ENCODE measurements at places on chromosomes 2 and 18. TPM values are rescaled to one million over a fixed set of nuclear protein-coding genes. Genes with fewer than 3 reads are reported as not detected.

DNA sequence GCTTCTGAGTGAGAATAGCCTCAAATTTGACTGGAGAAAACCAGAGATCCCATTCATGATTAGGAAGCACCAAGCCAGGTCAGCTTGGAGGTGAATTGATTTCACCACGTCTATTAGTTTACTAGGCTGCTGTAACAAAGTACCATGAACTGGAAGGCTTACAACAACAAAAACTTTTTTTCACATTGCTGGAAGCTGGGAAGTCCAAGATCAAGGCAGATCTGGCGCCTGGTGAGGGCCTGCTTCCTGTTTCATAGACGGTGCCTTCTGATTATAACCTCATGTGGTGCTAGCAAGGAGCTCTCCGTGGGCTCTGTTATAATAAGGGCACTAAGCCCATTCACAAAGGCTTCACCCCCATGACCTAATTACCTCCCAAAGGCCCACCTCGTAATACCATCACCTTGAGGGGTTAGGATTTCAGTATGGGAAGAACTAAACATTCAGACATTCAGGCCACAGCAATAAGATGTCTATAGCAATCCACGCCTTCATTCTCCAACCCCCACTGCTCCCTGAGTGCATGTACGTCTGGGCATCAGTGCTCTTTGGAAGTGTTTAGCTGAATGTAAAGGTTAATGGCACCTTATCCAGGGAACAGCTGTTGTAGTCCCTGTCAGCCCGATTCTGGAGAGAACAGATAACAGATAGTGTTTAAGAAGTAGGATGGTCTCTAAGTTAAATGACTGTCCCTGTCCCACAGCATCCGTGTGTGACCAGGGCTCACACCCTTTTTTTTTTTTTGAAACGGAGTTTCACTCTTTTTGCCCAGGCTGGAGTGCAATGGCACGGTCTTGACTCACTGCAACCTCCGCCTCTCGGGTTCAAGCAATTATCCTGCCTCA lies 89.2 kb downstream of the SOCS6 start:
- DNase-seq, result no peak

GRCh38 chr2:160968183-160968582 lies 192.0 kb upstream of the TANK start:
- no peak for DNase-seq

DNA sequence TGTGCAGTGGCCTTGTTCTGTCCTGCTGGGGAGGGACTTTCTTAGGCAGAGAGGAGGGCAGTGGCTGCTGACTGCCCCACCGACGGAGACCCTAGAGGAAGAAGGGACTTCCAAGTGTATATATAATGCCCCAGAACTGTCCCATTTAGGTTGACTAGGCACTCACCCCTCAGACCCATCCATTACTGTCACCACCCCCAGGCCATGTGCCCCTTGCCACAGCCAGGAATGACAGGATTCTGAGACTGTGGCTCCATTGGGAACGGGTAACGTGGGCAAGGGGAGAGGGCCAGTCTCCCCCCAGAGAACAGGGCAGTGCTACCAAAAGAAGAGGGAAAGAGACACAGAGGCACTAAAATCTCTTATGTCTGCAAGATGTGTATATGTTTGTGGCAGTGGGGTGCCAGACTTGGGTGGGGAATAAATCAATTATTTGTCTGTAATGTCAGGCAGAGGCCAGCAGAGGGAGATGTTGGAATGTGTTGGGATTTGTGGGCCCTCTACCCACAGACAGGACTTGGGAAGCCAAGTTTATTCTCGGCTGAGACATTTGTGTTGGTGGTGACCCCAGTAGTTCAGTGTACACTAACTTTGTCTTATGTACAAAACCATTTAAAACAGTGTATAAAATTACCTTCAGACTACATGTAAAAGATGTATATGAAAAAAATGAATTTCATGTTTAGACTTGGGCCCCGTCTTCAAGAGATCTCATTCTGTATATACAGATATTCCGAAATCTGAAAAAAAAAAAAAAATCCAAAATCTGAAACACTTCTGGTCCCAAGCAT lies 24.0 kb upstream of the TMEM37 start:
- no peak for DNase-seq

DNA sequence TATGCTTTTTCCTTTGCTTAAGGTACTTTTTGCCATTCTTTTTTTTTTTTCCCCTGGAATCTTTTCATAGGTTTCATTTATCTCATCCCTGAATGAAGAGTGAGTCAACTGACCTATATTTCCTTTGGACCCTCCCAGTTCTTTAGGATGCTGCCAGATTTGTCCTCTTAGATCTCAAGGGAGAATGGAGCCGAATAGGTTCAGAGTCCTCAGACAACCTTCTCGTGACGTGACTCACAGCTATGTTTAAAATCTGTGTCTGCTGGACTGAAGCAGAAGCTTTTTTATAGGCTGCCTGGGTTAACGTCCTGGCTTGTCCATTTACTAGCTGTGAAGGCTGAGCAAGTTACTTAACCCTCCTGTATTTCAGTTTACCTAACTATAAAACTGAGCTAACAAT lies 358.6 kb downstream of the DLGAP1 start:
- DNase-seq, result no peak

- no peak for DNase-seq
Observed at GRCh38 chr2:40680547-40680946, 228.7 kb upstream of the SLC8A1 start.

DNA sequence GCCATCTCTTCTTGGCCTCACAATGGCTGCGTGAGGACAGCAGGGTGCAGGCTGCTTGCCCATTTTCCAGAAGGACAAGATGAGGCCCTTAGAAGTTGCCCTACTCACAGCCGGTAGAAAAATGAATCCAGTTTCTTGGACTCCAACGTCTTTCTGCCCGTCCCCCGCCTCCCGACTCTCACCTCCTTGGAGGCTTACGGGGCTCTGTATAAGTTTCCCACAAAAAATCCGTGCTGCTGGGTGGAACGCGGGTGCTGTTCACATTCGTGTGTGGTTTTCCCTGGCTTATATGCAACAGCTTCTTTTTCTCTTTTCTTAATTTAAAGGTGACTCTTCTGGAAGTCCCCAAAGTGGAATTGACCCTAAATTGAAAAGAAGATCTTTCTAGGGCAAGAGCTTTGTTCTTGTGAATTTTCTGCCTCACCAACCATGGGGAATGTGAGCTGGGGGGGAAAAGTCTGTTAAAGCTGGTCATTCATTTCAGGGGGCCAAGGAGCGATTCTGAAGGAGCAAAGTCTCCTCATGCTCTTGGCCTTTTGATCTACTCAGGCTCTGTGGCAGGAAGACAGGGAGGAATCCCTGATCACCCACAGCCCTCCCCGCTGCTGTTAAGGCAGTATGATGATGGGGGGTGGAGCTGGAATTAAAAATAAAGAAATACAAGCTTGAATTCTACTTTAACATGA lies 51.3 kb downstream of the DDX1 start:
- DNase-seq, result no peak

DNA sequence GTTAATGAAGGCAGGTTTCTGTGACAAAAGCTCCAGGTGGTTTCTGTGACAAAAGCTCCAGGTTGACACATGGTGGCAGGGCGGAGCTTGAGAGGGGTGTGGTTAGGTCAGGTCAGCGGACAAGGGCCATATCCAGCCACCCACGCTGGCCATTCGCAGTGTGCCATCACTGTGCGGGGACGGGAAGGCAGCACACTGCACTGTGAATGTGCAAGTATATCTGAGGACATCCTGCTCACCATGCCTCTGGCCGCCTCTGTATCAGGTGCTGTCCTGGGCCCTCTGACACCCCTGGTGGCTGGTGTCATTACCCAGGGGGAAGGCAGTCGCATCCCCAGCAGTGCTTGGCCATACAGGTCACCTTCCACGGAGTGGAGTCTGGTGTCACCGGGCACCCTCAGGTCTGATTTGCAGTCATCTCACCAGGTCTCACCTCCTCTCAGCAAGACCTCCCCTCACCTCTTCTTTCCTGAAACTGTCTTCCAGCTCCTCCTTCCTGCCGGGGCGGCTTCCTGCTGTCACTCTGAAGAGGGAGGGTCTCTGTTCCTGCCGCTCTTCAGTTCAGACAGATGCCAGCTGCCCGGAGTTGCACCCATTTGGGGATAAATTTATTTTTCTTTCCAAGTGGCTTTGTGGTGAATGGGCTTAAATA lies 34.9 kb downstream of the CTIF start:
- no peak for DNase-seq

DNA sequence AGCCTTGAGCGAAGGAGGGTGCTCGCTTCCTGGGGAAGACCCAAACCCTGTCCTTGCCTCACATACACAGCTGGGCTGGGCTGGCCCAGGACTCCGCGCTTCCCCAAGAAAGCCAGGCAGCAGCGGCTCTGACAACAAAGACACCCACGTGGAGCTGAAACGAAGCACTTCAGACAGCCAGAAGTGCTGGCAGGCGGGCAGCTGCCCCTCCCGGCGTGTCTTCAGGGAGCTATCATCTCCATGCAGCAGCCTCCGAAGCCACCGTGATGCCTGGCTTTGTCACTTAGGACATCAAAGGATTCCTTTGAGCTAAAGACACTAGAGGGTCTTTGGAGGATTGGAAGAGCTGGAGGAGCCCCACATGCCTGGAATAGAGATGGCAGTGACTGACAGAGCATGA lies 35.2 kb downstream of the C1QL2 start:
- no peak for DNase-seq

- no peak for DNase-seq
Observed at GRCh38 chr18:10152475-10152874, 238.7 kb downstream of the VAPA start.

- no peak for DNase-seq
Observed at GRCh38 chr2:11592671-11593574, 59.1 kb downstream of the GREB1 start.

DNA sequence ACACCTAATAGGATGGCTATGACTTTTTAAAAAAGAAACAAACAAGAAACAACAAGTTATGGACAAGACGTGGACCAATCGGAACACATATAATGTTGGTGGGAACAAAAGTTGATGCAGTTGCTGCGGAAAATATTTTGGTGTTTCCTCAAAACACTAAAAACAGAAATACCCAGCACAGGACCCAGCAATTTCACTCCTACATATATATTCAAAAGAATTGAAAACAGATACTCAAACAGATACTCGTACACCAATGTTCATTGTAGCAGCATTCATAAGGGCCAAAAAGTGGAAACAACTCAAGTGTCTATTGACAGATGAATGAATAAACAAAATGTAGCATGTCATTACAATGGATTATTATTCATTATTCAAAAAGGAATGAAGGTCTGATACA lies 12.1 kb downstream of the CCDC141 start:
- no peak for DNase-seq

- DNase-seq, result no peak
Observed at GRCh38 chr18:47968721-47969120, 38.3 kb upstream of the SMAD2 start.

DNA sequence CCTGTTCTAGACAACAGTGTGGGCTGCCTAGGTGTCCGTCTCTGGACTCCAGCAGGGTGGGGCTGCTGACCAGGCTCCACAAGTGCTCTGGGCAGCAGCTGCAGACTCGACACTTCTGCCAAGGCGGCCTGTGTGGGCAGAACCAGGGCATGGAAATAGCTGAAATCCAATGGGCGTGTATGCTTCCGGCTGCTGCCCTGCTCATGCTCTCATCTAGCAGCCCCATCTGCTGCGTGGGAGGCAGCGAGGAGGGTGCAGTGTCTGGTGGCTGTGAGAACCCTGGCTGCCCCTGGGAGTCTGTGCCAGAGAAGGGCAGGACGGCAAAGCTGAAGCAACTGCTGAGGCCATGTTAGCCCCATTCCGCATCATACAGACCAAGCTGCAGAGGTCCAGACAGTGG lies 174.9 kb downstream of the SOX11 start:
- no peak for DNase-seq

- no peak for DNase-seq
Observed at GRCh38 chr2:108988796-108989713, at the start of gene EDAR. TSS of gene EDAR (minus strand) at chr2:108989220. CDS start at chr2:108931014, 58,206 bp downstream.

GRCh38 chr2:209977386-209978239 lies 24.8 kb upstream of the RPE start:
- DNase-seq, result no peak

GRCh38 chr2:98269830-98270229 lies 76.4 kb upstream of the CNGA3 start:
- no peak for DNase-seq

PLGLB1 gene
- 15.4 TPM for polyA plus RNA-seq

KCNG2 gene
- 0.55 TPM for polyA plus RNA-seq

FHOD3 gene
- 40.7 TPM for polyA plus RNA-seq

SP140 gene
- polyA plus RNA-seq, result 0.24 TPM

LBX2 gene
- 7.0 TPM for polyA plus RNA-seq

ANKRD30B gene
- polyA plus RNA-seq, result 0.17 TPM

CDH2 gene
- polyA plus RNA-seq, result 78.6 TPM

SPATA3 gene
- not detected for polyA plus RNA-seq

VAMP5 gene
- 37.1 TPM for polyA plus RNA-seq

Measured in left renal cortex interstitium (tissue), 4 donors.